ENCODE measurements at places on chromosomes 1 and 21.

DNA sequence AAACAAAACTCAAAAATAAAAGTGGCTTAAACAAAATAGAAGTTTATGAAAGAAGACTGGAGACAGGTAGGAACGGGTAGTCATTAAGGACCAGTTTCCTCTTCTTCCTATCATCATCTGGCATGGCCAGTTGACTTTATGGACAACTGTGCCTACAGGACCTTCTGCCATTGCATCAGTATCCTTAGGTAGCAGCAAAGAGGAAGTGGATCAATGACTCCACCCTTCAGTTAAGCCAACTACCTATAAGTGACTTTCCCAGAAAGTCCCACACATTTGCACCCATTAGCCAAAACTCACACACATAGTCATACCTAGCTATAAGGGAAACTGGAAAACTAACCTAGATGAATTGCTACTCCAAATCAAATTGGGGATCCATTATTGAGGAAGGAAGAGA lies 51.7 kb downstream of the RASAL2 start:
- DNase-seq: no peak

GRCh38 chr1:175176246-175176645 lies 16.3 kb downstream of the KIAA0040 start:
- DNase-seq: no peak

GRCh38 chr1:20931930-20932436 lies 144.9 kb upstream of the HP1BP3 start:
- DNase-seq: no peak

GRCh38 chr21:46605767-46606426 lies 1.0 kb upstream of the S100B start:
- DNase-seq: no peak

DNA sequence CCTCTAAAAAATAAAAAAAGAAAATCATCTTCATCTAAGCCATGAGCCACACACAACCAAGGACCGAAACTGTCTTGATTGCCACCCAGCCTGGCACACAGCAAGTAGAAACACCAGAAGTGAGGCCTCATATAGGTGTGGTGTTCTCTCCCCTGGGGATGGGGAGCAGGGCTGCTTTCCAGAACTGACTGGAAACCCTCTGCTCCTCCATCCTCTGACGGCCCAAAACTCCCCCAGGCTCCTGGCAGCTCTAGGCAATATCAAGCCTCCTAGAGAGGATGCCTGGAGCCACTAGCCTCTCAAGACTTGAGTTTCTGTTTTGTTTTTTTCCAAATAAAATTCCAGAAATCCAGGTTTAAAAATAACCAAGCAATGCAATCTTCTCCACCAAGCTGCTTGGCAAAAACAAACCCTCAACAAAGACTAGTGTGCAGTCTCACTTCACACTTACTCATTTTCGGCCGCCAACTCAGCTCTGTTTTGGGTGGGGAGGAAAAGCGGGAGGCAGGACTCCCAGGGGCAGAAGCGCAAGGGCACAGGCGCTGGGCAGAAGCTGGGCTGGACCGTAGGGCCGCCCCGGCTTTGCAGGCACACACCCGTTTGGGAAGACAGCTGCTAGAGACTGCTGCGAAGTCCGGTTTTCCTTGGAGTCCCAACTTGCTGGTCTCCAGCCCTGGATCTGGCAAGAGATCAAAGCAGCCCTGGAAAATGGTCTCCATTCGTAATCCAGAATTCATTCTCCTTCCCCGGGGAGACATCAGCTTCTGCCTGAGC lies 78.2 kb upstream of the CAPZB start:
- no peak for DNase-seq

DNA sequence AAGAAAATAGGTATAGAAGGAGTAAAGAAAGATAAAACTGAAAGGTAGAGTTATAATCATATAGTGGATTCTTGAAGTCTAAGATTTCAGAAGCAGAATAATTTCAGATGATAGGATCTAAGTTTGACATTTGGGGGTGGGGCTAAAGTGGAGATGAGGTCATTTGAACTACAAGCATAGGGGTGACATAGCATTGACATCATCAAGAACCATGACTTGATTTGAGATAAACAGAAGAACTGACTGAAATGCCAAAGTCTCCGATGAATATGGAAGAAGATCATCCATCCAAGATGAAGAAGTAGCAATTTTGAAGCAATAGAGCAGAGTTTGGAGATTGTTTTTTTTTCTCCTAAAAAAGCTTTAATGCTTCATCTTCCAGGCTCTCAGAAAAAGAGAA lies 122.3 kb downstream of the MACF1 start:
- DNase-seq: no peak

DNA sequence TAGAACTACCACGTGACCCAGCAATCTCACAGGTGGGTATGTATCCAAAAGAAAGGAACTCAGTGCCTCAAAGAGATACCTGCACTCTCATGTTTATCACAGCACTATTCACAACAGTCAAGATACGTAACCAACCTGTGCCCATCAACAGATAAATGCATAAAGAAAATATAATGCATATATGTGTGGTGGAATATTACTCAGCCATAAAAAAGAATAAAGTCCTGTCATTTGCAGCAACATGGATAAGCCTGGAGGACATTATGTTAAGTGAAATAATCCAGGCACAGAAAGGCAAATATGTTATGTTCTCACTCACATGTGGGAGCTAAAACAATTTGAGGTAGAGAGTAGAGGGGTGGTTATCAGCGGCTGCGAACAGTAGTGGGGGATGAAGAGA lies 413.8 kb downstream of the SMYD3 start:
- DNase-seq: no peak

- no peak for DNase-seq
These were observed 39.5 kb downstream of the ACOT7 start for GRCh38 chr1:6353955-6354658.

GRCh38 chr1:192937128-192937527 lies 122.0 kb downstream of the UCHL5 start:
- no peak for DNase-seq

- DNase-seq: no peak
These were observed 13.2 kb upstream of the GRIK3 start for GRCh38 chr1:37047542-37047941.

DNA sequence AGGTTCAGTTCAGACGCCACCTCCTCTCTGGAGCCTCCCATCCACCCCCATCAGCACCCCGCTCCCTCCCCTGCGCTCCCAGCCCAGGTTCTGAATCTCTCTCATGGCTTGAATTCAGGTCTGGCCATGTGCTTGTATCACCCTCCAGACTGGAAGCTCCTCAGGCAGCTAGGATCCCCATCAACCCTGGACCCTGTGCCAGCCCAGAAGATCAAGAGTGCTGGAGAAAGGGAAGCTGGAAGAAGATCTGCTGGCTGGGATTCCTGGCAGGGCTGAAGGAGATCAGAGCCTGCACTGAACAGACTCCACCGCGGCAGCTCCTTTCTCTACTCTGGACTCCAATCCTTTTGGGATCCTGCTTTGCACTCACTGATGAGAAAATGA lies 11.7 kb upstream of the TINAGL1 start:
- DNase-seq: no peak

GRCh38 chr1:217617126-217617525 lies 13.8 kb downstream of the GPATCH2 start:
- no peak for DNase-seq

DNA sequence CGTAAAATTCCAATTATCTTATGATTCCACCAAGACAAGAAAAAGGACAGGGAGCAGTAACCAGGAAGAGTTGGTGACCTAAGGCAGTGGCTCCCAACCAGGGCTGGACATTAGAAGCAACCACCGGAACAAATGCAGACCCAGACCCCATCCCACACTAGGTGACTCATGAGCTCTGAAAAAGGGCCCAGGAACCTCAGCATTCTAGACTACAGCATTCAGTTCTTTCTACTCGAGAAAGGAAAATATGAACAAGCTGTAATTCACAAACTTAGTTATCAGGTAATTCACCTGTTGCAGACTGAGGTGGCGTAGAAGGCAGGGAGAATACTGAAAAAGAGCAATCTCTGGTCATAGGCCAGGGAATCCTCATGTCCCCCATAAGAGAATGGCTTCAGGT lies 138.4 kb upstream of the KRTAP19-8 start:
- DNase-seq: no peak

DNA sequence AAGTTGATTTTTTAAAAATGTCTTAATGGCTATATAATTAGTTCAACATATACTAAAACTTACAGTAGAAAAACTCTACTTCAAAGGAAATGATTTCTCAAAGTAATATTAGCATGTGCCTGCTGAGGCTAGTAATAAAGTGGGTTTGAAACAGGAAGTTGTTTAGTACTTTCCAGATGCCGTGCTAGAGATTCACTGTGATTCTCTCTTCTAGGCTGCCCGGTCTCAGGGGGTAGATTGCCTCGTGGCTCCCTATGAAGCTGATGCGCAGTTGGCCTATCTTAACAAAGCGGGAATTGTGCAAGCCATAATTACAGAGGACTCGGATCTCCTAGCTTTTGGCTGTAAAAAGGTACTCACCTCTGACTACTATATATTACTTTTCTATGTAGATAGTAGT lies 9.1 kb downstream of the EXO1 start:
- DNase-seq: no peak

DNA sequence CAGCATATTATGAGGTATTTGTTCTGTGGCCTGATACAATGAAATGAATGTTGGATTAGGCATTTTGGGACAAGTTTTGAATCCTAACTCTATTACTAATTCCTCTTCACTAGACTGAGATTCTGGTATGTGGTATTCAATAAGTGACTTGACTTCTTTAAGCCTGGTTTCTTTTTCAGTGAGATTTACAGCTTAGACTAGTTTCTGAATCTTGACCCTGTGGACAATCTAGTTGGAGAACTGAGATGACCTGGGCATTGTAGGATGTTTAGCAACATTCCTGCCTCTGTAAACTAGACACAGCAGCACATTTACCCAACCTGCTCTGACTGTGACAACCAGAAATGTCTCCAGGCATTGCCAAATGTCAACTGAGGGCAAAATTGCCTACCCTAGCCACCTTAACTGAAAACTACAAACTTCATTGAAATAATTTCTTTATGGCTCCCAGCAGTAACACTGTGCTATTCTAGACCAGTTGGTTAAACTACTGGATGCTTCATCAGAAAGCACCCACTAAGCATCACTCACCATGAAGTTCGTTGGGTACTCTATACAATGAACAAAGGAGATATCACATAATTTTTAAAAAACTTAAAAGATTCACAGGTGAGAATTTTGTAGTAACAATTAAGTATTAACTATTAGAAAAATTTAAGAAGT lies 16.8 kb downstream of the PTPRC start:
- no peak for DNase-seq

DNA sequence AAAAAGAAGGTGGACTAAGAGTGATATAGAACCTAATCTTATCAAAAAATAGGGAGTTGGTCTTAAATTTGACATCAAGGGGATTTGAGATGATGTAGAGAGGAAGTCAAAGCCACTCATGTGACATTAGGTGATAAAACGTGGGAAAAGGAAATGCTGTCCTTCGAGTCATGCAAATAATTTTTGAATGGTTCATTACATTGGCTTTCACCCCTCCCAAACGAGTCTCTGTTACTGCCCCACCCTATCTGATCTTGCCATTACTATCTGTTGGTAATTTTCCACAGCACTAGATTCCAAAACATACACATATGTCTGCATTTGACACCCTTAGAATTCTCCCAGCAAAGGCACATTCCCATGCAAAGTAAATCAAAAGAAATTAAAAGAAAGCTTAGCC lies 531.1 kb upstream of the ADAMTS5 start:
- DNase-seq: no peak

DNA sequence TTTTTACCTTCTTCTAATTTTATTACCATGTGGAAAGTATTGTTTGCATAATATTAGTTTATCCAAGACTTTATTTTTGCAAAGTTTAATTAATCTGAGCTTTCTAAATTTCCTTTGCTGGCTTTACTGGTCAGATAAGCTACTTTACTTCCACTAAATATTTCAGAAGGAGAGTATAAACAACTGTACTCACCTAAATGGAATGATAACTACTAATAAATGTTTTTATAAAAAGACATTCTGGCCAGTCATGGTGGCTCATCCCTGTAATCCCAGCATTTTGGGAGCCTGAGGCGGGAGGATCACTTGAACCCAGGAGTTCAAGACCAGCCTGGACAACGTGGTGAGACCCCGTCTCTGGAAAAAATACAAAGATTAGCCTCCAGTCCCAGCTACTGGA lies 36.0 kb downstream of the ATP8B2 start:
- no peak for DNase-seq

DNA sequence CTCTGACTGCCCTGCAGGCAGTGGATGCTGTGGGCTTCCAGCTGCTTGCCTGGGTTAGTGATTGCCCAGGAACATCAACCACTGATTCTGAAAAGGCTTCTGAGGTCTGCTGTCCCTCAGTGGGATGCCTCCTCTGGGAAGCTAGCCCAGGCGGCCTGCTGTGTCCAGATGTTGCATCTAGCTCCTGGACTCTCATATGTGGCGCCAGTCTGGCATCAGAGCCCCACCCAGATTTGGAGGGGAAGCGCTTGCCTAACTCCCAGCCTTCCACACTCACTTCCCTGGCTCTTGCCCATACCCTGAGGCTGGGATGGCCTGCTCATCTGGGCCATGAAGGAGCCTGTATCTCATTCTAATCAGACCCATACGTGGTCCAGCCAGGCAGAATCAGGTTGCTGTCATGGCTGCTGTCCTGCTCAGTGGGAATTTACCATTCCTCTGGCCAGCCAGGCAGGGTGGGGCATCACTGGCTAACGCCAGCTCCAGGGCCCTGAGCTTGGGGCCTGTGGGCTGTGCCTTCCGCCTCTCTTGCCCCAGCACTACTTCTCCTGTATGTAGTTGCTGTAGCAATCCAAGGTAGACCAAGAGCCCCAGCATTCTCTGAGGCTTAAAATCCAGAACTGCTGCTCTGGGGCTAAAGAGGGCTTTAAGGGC lies 4.1 kb downstream of the CSF1 start:
- no peak for DNase-seq

GRCh38 chr1:231023150-231023549 lies 16.9 kb downstream of the FAM89A start:
- DNase-seq: no peak

- no peak for DNase-seq
These were observed 90.6 kb downstream of the SGIP1 start for GRCh38 chr1:66624412-66625060.

DNA sequence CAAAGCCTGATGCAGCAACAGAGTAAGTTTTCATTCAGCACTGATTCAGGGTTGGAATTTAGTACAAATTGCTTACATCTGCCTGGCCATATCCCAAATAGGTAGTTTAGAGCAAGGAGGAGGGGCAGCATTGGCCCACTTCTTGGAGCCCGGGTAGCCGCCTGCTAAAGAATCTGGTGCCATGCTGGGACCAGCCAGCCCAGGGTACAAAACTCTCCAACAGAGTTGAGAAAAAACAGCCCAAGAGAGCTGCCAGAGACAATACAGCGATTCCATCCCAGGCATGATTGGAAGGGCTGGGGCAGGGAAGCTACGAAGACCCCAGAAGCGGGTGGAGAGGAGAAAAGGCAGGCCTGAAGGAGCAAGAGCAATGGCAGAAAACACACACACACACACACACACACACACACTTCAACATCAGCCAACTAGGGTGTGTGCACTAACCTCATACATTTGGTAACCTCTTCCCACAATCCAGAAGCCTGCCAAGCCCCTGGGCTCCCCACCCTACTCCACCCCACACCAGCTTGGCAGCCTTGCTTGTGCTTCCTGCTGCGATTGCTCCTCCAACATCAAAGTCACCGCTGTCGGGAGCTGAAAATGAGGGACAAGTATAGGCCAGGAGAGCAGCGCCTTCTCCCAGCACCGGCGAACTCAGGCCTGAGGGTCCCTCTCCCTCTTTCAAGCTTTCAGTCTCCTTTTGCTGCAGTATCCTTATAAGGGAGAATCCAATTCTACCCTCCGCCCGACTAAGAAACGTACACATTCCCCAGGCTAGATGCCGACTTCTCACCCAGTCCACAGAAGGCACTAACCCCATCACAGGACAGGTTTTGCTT lies 1.2 kb downstream of the PIK3C2B start:
- peak; percentile 75 for DNase-seq

All from mesendoderm (in vitro differentiated cells).